ENCODE measurements at places on chromosomes 11 and 22.

DNA sequence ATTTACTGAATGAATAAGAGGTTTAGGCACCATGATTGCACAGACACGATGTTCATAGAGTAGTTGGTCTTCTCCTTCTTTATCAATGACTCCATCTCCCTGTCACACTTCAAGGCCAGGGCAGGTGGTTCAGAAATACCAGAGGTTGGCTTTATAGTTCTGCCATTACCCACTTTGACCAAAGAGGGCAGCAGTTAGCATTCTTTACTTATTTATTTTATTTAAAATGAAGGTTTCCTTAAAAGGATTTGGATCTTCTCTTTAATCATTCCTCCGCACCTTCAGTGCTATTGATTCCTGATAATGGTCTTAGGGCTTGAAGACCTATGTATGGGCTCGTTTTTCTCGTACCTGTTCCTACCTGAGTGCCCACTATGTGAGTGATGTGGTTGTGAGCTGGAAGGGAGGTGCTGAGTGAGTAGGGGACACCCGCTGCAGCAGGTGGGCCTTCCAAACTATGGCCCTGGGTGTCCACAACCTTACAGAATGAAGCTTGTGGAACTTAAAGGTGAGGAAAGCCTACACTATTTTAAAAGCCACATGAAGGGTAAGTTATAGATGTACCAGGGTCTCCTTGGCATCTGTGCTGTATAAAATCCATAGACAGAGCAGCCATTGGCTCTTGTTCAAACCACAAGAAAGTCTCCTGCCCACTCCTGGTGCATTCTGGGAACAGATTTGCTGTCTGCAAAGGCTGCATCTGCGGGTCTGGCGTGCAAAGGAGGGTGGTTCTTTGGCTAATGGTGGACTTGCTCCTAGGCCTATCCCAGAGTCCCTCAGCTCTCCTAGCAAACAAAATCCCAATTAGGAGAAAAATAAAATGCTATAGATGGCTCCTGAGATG lies 35.0 kb downstream of the TIMP3 start:
- DNase-seq, result no peak

DNA sequence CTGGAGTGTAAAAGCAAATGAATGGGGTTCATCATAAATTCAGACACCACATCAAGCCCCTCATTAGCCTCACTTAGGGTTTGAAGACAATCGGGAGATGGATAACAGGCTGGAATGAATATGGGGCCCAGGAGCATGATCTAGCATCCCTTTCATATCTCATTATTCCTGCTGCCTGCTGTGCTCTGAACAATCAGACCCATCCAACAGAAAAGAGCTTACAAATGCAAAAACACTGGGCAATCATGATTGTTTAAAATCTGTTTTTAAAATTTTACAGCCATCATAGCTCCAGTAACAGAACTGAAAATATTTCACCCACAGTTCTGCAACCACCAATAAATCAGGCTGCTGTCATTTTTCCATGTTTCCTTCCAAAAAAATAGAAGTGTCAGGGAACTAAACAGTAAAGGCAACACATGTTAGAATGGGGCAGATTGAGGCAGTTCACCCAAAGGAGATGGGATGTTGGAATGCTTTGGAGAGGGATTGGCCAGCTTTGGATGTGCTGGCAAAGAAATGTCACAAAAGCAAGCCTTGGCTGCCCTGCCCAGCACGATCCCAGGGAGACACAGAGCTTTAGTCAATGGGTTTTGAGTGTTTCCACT lies 47.8 kb upstream of the BMAL1 start:
- no peak for DNase-seq

DNA sequence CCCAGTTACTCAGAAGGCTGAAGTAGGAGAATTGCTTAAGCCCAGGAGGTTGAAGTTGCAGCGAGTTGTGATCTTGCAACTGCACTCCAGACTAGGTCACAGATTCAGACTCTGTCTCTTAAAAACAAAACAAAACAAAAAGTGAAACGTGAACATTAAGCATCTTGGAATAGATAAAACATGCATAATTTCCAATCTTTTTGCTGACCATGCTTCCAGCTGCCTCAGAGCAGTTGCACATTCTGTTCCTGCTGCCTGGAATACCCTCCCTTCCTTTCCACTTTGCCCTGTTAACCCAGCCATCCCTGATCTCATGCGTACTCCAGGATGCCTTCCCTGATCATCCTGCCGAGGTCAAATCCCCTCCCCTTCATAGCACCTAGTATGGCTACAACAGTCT lies 718 bp upstream of the CCDC88B start:
- no peak for DNase-seq

- DNase-seq, result no peak
Measured at GRCh38 chr11:111148121-111148520, 97.4 kb upstream of the POU2AF2 start.

DNA sequence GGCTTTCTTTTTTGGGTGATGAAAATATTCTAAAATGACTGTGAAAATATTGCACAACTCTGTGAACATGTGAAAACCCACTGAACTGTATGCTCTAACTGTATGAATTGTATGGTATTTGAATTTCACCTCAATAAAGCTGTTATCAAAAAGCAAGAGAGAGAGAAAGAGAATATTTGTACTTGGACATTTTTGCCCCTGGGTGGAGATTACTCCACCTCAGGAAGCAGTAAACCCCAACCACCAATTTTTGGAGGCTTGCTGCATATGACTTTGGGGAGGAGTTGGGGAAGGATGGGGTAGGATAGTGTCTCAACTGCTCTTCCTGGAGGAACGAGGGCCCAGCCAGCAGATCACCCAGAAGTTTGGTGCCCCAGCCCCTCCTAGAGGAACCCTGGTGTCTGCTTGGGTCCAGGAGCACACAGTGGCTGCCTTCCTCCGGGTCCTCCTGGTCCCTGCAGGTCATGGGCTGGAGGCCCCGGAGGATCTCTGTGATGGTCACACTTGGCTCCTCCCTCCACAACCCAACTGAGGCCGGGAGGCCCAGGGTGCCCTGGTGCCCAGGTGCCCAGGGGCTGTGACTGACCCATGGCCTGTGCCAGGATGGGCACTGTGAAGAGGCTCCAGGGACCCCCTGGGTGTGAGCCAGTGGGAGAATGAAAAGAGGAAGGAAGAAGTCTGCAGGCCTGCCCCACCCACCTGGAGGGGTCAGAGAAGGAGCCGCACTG lies 15.3 kb upstream of the PICK1 start:
- no peak for DNase-seq

DNA sequence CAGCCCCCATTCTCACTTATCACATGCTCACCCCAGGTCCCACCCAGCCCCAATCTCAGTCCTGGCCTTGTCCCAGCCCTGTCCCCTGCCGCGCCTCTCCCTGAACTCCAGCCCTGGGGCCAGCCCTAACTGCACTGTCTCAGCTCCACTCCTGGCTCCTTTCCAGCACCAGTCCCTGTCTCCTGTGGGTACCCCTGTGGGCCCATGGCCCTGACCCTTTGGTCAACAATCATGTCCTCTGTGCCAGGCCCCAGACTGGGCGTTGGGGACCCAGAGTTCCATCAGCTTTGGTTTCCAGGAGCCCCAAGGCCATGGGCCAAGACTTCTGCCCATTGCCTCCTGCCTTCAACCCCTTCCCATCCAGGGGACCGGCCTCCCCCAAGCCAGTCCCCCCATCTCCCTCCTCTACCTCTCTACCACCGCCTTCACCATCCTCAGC lies 757 bp downstream of the SPI1 start:
- no peak for DNase-seq

DNA sequence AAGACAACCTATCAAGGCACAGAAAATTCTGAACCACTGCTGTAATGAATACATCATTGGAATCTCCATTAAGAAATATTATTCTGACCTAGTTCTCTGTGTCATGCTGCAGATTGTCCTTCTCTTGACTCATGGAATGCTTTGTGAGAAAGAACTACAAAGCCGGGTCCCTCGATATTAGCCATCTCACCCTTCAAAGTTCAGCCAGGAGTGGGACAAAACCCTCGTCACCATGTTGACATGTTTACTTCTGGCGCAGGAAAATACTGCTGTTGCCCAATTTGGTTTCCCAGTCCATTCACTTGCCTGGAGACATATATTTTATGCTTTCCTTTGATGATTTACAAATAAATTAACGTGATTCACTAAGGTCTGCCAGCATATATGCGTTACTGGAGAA lies 10.9 kb upstream of the WT1 start:
- no peak for DNase-seq

DNA sequence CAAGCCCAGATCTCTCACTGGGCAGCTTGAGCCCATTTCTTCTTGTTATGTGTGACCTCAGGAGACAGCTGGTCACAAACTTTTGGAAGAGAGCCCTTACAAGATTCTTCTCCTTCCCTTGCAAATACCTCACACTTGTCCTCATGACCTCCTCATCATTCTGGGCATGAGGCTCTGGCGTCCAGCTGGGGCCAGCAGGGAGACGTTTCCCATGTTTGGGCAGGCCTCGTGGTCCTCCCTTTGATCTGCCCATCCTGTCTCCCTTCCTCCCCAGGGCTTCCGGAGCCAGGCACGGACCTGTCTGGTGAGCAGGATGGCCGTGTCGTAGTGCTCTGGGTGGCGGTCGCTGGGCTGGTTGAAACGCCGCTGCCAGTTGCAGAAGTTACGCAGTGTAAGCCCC lies 9.7 kb downstream of the ADAMTS8 start:
- no peak for DNase-seq

DNA sequence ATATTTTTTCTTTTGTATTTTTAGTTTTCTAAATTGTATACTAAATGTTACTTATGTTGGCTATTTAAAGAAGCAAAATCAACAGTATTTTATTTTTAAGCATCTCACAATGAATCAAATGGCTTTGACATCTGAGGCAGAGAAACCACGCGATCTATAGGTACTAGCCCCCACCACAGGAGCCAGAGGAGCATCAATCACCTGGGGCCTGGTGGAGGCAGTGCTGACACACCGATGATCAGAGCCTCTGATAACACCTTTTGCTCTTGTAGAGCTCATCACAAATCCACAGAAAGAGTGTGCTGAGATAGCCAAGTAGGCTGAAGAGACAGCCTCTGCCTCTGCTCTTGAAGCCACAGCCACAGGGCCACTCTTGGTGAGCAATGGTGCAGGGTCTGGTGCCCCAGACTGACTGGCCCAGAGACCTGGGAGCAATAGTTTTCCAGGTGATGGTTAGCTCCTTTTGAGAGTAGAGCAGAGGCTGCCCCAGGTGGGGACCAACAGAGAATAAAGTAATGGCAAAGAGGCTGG lies 25.2 kb downstream of the HIRA start:
- DNase-seq, result no peak

DNA sequence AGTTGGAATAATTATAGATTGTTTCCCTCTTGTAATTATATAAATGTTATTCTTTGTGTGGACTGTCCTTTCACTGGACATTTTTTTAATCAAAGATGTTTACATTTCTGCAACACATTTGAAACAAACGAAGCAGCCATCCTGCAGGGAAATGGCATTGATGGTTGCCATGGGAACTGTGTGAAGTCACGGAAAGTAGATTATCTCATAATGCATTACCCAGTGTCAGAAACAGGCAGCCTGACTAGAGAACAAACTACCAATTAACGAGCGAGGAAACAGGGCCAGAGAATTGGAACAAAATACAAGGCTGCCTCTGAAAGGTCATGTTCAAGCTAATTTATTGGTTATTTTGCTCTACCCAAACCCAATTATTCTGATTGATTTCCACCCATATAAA lies 96.9 kb upstream of the LARGE1 start:
- DNase-seq, result no peak

DNA sequence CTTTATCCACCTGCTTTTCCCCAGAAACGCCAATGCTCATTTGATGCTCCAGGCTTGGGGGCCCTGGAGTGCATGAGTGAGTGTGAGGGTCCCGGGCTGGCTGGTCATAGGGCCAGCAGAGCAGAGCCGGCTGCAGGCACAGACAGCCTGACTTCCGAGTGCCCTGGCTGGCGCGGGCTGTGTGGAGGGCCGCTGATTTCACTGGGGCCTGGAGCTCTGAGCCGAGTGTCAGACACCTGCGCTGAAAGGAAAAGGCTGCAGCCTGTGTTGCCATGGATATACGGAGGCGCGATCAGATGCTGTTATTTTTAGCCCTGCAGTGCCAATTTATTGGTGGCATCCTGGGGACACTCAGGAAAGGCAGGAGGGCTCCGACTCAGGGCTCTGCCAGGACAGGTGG lies 87.6 kb downstream of the ST3GAL4 start:
- no peak for DNase-seq

GRCh38 chr11:9672288-9672916 lies 8.5 kb downstream of the SWAP70 start:
- no peak for DNase-seq

DNA sequence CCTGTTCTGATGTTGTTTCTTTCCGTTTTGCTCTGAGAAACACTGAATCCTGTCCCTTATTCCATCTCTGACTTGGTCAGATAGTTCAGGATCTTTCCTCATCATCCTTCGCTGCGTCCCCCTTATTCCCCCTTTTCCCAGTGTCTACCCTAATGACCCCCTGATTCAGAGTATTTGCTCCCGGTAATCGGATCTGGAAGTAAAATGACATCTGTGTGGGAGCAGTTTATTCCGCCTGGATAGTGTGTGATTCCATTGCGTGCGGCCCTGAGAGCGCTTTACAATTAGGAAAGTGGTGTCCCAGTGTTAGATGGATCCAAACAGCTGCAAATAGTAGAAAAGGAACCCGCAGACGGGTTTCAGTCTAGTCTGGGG lies 606 bp downstream of the DRG1 start:
- DNase-seq, result no peak

- DNase-seq, result no peak
Measured at GRCh38 chr22:49662681-49663080, 165.0 kb downstream of the BRD1 start.

DNA sequence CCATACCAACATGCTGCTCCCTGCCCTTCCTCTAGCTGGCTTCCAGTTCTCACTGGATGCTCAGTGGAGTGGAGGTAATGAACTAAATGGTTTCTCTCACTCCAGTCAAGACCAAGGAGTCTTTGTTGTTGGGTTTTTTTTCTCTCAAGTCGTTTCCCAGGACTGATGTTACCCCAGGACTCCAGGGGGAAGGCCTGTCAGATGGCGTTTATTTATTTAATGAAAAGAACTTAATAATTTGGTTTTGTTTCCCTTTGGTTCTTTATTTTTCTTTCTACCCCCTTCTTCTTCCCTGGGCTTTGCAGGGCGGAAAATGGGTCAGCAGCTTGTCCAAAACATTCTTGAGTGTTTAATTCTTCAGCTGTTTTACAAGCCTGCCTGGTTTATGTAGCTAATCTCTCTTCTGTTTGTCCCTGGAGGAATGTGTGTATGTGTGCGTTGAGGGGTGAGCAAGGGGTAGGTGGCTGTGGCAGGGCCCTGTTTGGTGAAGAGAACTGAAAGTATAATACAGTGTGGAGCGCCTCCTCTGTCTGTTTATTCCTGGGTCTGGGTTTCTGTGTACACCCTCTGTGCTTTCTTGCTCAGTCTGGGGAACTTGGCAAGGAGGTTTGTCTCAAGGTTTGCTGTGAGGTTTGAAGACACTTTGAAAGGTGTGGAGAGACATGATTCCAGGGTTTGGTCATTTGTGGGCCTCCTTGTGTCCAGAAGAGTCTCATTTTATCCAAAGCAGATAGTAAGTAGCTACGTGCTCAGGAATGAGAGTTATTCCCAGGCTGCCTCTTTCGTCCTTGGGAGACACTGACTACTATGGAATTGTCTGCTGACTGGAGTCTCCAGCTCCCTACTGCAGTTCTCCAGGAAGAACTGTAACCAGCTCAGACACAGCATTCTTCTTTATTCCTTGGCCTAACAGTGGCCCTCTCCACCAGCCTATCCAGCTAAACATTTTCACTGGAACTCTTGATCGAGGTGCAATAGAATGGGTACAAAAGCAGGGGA lies 175.5 kb downstream of the ADAMTS15 start:
- no peak for DNase-seq

GRCh38 chr11:44537679-44538078 lies 27.8 kb upstream of the CD82 start:
- DNase-seq, result no peak

Measured in stimulated activated naive CD4-positive, alpha-beta T cell treated with Interleukin-2 at 50 U/mL for 16 hours (primary cell).